ENCODE measurements at places on chromosomes 4 and X.

DNA sequence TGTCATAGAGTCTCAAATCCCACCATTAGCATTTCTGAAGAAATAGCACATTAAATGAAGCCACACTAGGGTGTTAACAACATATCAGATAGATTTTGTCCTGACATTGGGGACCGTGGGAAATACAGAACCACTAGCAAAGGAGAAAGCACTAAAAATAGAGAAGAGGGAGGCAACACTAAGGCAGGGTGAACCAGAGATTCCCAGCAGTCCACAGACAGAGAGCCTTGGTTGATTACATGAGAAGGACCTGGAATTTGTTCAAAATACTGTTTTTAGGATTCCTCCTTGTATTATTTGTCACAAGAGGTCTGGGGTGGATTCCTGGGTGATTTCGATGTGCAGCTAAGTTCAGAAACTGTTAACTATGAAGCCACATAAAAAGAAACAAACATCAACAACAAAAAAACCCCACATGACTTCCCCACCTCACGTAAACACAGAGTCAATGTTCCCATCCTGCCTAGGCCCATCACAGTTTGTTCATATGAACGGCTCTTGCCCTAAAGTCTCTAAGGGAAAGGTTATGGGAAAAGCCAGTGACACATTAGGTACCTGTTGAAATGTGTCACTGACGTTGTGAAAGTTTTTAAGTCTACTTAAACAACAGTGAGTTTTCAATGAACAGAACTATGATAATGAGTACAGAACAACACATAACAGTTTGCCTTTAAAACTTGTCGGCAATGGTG, 23.6 kb upstream of the GRSF1 start:
- DNase-seq, result no peak

- no peak for DNase-seq
Measured at GRCh38 chr4:137361756-137362470, 170.4 kb downstream of the PCDH18 start.

DNA sequence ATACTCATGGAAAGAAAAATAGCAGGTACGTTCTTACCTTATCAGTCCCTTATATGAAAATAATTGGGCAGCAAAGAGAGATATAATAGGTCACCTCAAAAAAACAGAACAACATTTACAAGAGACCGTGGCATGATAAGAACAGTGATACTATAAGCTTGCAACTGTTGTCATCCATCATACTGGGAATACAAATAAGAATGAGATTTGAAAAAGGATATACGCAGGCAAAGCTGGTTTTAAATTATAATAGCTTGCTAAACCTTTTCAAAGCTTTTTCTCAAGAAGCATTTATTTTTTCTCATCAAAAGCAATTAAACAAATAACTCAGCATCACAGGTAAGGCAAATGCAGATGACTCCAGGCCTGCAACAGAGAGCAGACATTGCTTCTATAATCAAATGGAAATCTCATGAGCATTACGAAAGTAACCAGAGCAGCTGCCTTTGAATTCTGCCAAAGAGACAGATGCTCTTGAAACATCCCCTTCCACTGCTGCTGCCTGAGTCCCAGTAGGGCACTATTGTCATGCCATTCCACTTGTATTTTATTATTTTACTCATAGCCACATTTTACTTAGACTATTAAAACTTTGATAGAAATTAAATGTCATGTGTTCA, 620.6 kb upstream of the GNPDA2 start:
- no peak for DNase-seq

- DNase-seq, result no peak
Measured at GRCh38 chr4:53589511-53589910, 1.8 kb downstream of the LNX1 start.

DNA sequence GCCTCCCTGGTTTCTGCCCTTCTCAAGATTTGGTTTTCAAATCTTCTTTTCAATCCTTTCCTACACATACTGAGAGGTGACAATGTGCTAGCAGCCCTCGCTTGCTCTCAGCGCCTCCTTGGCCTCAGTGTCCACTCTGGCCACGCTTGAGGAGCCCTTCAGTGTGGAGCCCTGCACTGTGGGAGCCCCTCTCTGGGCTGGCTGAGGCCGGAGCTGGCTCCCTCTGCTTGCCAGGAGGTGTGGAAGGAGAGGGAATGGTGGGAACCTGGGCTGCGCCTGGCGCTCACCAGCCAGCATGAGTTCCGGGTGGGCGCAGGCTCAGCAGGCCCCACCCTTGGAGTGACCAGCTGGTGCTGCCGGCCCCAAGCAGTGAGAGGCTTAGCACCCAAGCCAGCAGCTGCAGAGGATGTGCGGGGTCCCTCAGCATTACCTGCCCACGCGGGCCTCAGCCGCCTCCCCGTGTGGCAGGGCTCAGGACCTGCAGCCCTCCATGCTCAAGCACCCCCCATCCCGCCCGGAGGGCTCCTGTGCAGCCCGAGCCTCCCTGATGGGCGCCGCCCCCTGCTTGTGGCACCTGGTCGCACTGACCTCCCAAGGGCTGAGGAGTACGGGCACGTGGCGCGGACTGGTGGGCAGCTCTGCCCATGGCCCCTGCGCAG, 127.5 kb downstream of the COX7B2 start:
- DNase-seq, result no peak

DNA sequence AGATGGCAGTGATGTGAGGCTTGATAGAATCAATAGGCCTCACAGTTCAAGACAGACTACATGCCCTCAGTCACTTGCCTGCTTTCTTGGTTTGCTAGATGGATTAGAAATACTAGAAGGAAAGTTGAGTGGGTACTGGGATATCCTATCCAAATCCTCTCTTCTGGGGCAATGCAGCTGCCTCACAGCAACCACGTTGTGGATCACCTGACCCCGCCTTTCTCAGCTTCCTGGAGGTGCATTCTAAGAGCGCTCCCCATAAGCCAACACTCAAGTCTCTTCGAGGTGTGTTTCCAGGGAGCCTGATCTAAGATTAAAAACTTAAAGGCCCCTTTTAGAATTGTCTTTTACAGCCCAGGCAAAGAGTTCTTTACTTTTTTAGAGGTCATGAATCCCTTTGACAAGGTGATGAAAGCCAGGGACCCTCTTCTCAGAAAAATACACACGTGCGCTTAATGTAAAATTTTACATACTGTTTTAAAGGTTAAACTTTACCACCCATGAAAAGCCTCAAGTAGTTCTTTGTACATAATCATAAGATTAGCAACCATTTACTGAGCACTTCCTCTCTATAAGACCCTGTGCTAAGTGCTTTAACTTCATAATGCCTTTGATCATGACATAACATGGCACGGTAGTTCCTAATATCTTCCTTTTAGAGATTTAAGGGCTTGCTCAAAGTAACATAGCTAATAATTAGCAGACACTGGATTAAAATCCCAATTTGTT, 840 bp upstream of the RPL34 start:
- peak; percentile 32 for DNase-seq

DNA sequence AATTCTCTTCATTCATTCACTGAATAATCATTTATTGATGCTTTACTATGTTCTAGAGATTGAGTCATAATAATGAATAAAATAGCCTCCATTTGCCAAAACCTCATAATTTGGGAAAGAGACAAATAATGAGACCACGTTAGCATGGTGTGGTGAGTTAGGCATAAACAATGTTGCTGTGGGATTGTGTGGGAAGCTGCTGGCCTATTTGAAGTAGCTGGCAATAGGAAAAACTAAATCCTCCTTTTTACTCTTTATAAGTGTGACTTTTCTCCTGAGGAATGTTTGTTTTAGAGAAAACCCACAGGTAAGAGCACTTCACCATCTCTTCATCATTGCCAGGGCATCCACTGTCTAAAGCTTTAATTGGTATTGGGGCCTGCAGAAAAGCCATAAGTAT, 95.3 kb downstream of the AREG start:
- no peak for DNase-seq

GRCh38 chr4:58560736-58561135, 1450.6 kb upstream of the IGFBP7 start:
- DNase-seq, result no peak

- no peak for DNase-seq
Measured at GRCh38 chr4:88458104-88458740, 1.3 kb downstream of the HERC5 start.

DNA sequence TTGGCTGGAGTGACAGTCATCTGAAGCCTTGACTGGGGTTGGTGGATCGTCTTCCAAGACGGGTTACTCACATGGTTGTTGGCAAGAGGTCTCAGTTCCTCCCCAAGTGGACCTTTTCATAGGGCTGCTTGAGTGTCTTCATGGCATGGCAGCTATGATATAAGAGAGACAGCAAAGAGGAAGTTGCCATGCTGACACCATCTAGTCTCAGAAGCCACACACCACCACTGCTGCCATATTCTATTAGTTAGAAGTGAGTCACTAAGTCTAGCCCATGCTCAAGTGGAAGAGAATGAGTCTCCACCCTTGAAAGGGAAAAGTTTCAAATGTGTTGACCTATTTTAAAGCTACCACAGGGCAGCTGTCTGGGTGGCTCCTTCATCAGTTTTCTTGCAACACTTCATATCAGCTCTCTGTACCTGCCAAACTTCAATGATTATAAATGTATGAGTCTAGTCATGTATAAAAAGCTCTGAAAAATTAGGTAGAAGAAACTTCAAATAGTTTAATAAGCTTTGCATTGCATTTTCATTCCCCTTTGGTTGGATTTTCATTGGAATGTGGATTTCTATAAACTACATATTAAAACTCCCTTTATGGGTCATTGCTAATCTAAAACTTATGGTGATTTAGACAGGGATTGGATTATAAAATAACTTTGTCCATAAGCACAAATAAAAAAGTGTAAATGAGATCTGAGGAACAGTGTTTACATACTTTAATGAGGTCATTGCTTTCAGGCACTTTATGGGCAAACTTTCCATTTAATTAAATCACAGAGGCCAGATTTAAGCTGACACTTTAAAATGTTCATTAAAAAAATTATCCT, 68.0 kb upstream of the ATXN3L start:
- peak; percentile 11 for DNase-seq

GRCh38 chr4:119517361-119518229, 111.0 kb downstream of the PDE5A start:
- DNase-seq, result no peak

DNA sequence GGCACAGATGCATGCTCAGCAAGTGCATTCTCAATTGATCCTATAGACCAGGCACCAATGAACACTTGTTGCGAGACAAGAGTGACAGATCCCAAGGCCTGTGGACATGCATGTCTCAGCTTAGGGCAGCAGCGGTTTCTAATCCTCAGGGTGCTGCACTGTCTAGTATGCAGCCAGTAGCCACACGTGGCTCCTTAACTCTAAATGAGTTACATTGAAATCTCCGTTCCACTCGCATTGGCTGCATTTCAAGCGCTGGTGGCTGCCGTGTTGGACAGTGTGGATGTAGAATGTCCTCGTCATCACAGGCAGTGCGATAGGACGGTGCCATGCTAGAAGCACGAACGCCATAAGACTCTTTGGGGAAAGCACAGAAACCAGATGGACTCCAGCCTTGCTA, 24.0 kb upstream of the AFAP1 start:
- no peak for DNase-seq

- no peak for DNase-seq
Measured at GRCh38 chr4:137804906-137805495, 272.7 kb upstream of the PCDH18 start.

DNA sequence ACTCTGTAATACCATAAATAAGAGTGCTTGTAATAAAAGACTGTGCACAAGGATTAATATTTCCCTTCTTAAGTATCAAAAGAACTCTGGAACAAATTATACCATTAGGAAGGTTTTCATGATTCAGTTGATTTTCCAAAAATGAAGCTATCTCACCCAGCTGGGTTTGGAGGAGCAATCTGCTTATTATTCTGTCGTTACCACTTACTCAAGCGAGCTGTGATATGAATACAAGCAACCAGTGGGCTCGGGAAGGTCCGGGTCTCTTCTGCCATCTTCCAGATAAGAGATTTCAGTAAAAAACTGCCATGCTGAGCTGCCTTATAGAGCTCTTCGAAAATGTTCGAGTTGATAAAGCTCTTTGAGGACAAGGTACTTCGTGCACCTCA, 15.3 kb downstream of the SMIM20 start:
- no peak for DNase-seq

DNA sequence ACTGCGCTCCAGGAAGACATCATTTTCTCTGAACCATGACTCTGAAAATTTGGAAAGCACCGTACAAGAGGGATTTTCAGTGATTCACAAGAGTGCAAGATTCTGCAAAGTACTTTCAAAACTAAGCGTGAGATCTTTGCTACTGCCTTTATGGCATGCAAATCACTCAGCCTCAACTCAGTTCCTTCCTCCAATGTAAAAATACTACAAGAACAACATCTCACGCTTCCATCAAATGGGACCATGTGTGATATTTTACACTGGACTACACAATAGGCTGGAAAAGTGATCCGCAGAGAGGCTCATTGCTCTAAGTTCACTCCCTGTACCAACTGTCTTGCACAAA, 674 bp upstream of the IL15 start:
- no peak for DNase-seq

DNA sequence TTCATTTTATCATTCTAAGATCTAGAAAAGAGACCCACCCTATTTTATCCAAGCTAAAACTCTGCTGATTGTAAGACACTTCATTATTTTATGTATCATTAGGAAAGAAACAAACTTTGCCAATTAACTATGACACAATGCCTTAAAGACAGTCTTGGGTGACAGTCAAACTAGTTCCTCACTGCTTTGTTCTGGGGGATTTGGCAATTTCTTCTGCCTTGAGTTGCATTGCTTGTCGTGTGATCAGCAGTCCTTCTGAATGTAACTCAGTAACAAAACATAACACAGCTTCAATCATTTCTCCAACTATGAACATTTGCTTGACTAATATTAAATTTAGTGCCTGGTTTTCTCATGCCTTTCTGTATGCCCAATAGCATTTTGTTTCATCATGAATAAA, 577.9 kb upstream of the DIPK2B start:
- no peak for DNase-seq

DNA sequence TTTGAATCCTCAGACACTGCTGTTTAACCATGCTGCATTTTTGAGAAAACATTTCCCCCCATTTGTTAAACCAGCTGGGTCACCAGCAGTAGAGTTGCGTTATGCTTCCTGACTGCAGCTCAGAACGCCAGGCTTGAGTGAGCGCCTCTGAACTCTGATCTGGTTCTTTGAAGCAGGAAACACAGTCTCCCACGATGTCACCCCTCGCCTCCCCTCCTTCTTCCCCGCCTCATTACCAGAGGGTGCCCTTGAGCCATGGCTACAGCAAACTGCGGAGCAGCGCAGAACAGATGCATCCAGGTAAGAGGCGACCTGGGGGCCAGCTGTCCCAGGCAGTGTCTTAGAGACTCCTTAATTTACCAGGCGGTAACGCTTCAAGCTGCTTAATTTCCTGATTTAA, 78.4 kb downstream of the REPS2 start:
- no peak for DNase-seq

DNA sequence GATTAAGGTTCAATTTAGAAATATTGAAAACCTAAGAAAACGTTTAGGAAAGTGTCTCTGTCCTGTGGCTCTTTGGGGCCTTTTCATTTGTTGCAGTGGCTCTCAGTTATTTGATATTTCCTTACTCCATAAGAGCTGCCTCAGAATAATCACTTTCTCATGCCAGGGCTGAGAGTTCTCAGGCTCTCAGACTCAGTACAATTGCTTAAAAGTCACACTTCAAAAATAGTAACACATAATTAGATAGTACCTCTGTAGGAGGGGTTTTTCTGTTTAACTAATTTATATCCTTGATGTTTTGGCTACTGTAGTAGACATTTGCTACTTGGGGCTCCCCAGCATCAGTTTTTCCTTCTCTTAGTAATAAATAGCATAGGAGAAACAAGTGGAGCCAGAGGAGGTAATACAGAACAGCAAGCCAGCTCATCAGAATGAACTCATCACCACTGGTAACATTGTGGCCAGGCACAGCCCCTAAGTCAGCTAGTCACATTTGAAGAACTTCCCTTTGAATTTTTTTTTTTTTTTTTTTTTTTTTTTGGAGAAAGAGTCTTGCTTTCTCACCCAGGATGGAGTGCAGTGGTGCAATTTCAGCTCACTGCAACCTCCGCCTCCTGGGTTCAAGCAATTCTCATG, 8.0 kb upstream of the HNRNPD start:
- no peak for DNase-seq
